ENCODE measurements at places on chromosomes 4 and X.

DNA sequence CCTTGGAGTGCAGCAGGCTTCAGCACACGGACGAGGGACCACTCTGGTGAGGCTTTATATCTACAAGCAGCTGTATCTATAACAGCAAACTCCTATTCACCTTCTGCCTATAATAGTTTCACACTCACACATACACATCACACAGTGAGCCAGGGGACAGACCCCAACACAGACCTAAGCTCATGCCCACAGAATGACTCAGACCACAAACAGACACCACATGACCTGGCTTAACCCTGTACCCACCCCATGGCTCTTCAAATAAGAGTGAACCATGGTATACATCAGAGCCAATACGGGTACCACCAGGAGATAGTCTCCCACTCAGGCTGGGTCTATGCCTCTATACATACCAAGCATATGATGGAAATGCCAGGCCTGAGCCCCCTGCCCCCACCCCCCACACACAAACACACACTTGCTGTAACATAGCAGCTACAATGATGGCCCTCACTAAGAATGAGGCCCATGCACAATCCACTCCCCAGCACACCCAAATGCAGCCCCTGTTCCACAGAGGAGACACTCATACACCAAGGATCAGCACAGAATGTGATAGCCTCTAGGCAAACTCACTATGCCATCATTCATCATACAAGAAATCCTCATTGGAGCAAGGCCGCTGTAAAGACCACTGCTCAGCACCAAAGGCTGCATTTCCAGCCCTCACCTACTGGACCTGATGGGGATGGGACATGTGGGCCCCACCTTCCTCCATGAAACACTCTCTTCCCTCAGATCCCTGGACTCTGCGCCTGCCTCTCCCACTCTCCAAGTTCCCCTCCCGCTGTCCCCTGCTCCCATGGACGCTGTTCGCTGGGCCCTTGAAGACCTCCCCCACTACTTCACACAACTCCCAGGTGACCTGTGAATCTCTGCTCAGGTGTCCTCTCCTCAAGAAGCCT lies 62.1 kb upstream of the XIAP start:
- no peak for DNase-seq

DNA sequence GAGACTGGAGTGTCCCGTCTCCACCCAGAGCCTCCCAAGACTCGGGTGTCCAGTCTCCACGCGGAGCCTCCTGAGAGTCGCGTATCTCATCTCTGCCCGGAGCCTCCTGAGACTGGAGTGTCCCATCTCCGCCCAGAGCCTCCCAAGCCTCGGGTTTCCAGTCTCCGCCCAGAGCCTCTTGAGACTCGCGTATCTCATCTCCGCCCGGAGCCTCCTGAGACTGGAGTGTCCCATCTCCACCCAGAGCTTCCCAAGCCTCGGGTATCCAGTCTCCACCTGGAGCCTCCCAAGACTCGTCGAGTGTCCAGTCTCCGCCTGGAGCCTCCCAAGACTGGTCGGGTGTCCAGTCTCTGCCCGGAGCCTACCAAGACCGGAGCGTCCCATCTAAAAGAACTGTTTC lies 2.3 kb downstream of the FAM47C start:
- DNase-seq, result no peak

DNA sequence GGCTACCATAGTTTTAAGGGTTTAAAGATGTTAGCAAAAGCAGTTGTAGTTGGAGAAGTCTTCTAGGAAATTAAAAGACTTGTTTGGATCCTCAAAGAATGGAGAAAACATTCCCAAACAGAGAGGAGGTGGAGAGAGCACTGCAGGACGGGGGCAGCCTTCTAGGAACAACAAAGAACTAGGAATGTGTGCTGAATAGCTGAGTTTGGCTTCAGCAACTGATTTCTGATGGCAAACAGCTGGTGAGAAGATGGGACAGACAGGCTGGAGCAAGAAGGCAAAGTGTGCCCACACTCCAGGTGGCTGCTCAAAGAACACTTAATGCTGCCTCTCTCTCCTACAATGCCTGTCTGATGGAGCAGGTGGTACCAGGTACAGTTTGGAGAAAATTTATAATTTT lies 1331.1 kb downstream of the ADGRL3 start:
- no peak for DNase-seq

DNA sequence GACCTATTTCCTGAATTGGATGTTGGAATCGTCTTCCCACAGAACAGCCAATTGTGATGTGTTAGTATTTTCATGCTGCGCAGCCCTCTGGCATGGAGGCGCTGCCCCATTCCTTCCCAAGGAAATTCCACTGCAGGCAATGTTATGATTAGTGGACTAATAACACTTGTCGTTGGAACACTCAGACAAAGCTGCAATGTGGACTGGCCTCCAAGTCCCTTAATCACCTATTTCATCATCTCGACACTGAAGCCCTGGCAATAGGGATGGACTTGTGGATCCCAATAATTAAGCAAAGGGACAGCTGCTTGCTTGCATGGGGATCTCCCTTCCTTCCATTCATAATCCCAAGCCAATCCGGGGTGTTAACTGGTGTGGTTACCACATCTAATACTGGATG lies 78.8 kb upstream of the PLAC1 start:
- DNase-seq, result no peak

- DNase-seq, result no peak
Observed at GRCh38 chr4:58953575-58953974, 1843.4 kb upstream of the IGFBP7 start.

GRCh38 chrX:155134255-155134654 lies 62.9 kb downstream of the BRCC3 start:
- DNase-seq, result no peak

GRCh38 chrX:129659141-129659540 lies 4.4 kb upstream of the APLN start:
- DNase-seq, result no peak

- no peak for DNase-seq
Observed at GRCh38 chr4:10130178-10130888, 13.7 kb upstream of the WDR1 start.

GRCh38 chr4:153246446-153247115 lies 42.3 kb downstream of the TRIM2 start:
- DNase-seq, result no peak

DNA sequence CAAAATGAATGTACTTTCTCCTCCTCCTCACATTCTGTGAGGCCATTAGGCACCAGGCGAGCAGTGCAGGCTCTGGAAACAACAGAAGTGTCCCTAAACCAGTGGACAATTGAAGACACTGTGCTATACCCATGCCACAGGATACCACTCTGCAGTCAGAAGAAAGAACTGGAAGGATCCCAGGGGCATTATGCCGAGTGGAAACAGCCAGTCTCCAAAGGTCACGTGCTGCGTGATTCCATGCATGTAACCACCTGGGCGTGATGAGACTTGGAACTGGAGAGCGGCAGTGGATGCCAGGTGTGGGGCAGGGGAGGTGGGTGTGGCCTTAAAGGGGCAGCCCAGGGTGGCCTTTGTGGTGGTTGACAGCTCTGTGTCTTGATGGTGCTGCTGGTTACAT lies 139.4 kb downstream of the EVC2 start:
- DNase-seq, result no peak

GRCh38 chr4:142379277-142380051 lies 466.6 kb downstream of the INPP4B start:
- DNase-seq, result peak; percentile 76

- no peak for DNase-seq
Observed at GRCh38 chrX:47178337-47178736, 15.3 kb upstream of the UBA1 start.

GRCh38 chrX:133477986-133478385 lies 62.7 kb upstream of the GPC4 start:
- DNase-seq, result no peak

- no peak for DNase-seq
Observed at GRCh38 chr4:106056914-106057313, 161.6 kb downstream of the NPNT start.

DNA sequence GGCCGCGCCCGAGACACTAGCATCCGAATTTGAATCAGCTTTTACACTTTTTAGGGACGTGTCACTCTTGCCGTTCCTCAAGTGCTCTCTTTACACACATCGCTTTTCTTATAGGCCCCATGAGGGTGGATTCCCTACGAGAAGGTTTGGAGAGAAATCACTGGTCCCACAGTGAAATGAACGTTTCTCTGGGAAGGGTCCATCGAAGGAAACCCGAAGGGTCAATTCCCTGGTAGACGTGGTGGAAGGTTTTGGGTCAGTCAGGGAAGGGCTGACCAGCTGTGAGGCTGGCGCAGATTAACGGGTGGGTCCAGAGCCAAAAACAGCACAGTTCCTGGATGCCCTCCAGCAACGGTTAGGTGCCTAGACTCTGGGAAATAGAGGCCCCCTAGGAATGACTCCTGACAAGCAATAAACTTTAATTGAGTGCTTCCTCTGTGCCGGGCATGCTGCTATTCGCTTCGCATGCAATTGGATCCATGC lies 35.9 kb downstream of the ETDC start:
- DNase-seq, result no peak

- no peak for DNase-seq
Observed at GRCh38 chr4:110514889-110515479, 39.0 kb downstream of the ENPEP start.

GRCh38 chr4:78926826-78927225 lies 12.4 kb downstream of the PAQR3 start:
- DNase-seq, result no peak

DNA sequence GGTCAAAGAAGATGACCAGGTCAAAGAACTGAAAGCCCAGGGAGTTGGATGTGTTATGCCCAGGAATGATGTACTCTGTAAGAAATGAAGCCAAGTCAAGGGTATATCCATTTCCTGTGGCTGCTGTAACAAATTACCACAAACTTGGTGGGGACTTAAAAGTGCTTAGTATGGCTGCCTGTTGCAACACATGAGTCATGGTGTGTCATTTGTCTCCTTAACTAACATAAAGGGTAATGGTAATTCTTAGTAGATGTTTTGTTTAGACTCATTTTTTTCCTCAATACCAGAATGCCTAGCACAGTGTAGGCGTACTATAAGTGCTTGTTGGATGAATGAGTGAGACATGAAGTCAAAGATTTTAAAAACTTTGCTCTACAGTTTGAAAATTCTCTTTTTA lies 45.7 kb downstream of the SYTL5 start:
- peak; percentile 72 for DNase-seq

DNA sequence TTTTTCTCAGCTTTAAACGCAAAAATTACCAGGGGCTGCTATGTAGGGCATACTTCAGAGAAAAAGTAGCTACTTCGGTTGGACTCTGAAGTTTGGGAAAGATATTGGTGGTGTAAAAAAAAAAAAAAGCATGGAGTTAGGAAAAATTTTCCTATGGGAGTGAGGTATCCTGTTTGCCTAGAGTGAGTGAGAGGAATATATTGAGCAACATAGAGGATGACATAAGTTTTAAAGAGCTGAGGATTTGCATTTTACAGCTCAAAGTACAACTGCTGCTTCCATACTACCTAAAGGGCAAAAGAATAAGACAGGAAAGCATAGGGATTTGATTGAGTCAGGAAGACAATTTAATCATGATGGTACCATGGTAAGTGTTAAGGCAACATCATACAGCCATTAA lies 7.3 kb downstream of the GPRASP1 start:
- DNase-seq, result no peak
